ENCODE measurements at places on chromosomes 1 and 21.

DNA sequence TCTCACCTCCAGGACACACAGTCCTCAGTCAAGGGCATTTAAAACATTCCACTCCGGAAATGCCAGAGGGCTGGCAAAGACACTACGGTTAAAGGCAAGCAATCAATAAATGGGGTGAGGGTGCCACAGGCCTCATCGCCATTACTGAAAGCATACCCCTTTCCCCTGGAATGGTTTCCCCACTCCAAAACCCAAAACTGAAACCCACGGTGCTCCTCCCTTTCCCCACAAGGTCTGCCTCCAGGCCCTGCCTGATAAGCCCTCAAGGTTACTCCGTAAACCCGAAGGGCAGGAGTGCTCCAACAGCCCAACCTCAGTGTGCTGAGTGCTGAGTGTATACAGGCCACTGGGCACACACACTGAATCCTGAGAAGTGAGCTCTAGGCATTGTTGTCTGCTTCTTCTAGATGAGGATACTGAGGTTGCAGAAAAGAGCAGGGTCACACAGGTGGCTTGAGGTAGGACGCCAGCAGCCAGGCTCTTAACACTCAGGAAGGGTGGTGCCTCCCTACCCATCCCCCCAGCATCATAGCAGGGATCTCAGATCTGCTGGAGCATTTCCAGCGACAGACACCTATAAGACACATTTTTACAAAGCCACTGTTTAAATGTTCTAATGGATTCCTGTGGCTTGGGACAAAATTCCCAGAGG lies 29.0 kb downstream of the SSBP3 start:
- no peak for DNase-seq

DNA sequence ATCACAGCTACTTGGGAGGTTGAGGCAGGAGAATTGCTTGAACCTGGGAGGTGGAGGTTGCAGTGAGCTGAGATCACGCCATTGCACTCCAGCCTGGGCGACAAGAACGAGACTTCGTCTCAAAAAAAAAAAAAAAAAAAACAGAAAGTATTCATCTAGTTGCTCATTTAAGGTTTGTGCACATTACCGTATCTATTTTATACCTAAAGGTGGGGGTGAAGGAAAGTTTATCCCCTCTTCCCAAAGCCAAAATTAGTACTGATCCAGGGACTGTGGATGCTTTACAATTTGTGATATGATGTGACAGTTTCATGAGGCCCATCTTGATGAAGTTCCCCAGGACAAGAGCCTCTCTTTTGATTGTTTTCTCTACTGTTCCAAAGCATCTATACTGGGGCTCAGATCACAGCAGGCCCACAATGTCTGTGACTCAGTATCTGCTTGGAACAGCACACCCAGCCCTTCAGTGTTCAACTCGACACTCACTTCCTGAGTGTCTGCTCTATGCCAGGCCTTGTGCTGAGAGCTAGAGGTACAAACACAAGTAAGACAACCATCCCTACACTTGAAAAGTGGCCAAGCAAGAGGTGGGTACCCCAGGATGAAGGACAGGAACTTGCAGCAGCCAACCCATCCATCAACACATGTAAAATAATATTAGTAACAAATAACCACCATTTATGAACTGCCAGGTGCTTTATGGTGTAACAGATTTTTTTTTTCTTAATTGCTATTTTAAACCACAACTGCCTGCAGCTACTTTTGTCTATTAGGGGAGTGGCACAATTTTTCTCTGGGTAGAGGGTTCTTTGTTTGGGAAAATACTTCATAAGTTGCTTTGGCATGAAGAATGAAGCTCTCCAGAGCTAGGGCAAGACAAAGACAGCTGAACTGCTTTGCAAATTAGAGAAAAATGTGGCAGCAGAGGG lies 29.0 kb upstream of the KHDRBS1 start:
- DNase-seq: no peak

DNA sequence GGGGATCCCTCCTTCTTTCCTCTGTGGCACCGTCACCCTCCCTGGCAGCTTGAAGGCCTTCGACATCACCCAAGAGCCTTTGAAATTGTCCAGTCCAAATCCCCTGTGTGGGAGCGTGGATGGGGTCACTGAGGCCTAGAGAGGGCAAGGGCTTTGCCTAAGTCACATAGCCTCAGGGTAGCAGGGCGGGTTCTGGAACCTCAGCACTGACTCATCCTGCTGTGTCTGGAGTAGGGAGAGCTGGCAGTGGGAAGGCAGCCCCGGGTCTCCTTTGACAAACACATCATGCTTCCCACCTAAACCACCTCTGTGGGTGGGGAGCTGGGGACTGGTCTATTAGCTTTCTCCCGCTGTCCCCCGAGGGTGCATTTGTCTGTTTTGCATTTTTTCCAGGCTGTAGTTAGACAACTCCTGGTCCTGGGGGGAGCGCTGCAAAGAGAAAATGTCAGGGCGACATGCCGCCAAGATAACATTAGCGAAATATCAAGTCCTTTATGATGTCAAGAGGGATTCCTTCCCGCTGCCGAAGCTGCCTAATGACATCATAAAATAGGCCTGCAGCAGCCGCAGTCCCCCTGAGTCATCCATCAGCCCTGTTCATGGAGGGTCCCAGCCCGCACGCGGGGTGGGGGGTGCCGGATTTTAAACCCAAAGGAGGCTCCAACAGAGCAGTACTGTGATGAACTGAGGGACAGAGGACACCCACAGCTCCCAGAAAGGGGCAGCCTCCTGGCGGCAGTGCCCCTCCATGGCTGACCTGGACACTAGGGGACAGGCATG lies 77.0 kb upstream of the POU3F1 start:
- no peak for DNase-seq

- no peak for DNase-seq
Measured at GRCh38 chr1:147673816-147674215, 3.5 kb upstream of the ACP6 start.

DNA sequence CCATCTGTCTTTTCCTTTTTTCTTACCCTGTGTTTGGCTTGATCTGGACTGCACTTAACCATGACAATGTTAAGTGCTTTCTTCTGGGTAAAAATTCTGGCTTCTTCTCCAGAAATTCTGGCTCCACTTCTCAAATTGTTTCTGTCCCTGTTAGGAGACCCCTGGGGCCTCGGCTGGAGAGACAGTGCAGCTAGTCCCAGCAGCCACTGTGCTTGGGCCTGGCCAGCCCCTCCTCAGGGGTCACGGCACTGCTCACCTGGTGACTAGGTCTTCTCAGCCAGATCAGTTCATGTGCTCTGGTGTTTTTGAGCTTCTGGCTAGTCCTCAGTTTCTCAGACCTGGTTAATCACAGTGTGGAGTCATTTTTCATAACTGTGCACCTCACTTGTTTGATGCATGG lies 72.4 kb downstream of the ADARB1 start:
- no peak for DNase-seq

DNA sequence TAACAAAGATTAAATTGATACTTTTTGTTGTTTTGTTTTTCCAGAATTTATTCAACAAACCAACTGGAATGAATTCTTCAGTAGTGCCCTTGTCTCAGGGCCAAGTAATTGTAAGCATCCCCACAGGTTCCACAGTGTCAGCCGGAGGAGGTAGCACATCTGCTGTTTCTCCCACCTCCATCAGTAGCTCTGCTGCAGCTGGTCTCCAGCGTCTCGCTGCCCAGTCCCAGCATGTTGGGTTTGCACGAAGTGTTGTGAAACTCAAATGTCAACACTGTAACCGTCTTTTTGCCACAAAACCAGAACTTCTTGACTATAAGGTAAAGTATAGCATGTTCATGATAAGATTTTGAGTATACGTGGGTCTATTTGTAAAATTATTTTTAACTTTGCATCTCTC lies 118.5 kb downstream of the ZMYM4 start:
- no peak for DNase-seq

DNA sequence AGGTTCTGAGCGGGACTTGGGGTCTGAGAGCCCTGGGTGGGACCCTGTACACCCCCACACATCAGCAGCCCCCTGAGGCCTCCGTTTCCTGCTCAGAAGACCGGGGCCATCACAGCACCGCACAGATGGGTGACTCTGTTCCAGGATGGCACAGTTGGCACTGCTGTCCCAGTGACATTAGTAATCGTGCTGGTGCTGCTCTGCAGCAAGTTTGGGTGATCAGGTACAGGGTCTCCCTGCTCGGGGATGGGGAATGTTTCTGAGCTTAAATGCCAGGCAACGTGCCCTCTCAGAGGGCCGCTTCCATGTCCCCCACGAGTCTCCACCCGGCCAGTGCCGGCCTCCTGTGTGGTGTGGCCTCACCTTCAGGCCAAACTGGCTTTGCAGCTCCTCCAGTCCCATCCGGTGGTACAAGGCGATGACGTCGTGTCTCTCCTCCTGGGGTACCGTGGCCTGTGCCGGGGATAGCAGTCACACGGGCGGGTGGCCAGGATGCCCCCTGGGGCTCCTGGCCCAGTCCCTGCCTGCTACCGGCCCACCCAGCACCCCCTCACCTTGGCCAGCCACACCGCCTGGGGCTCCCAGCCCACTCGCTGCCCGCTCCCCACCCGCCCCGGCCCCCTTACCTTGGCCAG lies 17.1 kb downstream of the PRXL2B start:
- no peak for DNase-seq

DNA sequence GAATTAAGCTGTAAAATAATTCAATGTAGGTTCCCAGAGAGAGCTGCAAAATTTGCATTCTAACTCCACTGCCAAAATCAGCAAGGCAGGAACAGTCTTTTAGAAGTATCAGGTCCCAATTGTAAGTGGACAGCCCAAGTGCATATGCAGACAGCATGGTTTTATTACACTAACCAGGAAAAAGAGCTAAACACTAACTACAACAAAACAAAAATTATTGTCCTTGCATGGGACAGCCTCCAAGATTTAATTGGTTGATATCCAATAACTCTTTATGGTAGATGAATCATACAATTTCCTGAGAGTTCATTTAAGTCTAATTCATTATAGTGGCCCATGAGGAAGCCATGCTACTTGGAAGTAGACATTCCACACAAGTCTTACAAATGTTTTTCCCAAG lies 154.3 kb upstream of the ZNF648 start:
- no peak for DNase-seq

GRCh38 chr1:3139451-3139852 lies 70.4 kb downstream of the PRDM16 start:
- no peak for DNase-seq

DNA sequence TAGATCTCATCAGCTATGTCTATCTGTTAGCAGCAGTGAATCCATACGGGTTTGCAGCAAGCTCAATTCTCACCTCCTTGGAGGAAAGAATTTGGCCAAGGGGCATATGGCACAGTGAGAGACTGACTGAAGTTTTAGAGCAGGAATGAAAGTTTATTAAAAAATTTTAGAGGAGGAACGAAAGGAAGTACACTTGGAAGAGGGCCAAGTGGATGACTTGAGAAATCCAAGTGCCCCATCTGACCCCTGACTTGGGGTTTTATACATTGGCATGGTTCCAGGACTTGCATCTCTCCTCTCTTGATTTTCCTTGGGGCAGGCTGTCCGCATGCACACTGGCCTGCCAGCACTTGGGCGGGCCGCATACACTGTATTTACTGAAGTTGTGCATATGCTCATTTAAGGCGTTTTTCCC lies 9.2 kb upstream of the OSBPL9 start:
- no peak for DNase-seq

DNA sequence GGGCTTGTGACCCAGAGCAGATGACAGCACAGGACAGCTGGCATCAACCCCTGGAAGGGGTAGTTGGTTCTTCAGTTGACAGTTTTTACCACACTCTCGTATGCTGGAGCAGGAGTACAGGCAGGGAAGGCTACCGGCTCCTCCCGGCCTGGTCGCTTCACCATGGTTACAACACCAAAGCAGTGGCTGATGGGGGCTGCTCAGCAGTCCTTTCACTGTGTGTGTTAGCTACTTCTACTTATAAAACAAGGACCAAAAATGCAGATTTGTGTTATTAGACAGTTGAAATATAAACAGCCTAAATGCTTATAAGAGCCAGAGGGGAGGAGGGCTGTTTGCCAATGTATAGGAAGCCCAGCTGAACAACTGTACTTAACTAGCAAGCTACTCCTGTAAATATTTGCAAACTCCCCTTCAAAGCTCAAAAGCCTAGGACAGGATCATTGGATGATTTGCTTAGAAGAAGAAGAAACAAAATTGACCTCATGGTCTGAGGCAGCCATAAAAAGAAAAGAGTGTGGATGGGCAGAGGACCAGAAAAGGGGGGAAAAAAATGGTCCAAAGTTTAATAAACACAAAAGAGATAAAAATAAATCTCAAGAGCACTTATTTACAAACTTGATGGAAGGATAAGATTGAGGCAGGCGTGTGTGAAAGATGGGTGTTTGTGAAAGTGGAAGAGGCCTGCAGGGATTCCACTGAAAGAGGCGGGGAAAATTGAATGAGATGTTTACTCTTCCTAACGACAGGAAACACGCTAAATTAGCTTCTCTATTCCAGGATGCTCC lies 57.1 kb downstream of the TGFB2 start:
- DNase-seq: no peak

DNA sequence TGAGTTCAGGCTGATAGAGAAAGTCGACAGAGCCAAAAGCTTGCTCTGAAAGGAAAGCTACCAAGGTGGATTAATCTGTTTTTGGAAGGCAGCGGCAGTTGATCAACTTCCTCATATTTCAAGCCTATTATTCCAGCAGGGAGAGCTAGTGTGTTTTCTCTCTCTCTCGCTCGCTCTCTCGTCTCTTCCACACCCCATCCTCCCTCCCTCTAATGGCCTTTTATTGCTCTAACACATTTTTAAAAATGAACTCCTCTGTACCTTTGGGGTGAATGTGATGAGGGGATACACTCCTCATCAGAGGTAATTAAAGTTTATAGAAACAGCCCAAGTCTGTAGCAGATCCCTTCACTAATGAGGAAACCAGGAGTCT lies 126.4 kb downstream of the CLIC6 start:
- DNase-seq: no peak

GRCh38 chr1:53909946-53910345 lies 16.0 kb downstream of the DIO1 start:
- DNase-seq: no peak

Measured in CMK (cell line).